Mesendoderm (in vitro differentiated cells): ENCODE measurements at places on chromosomes 12 and 14.
A peak's percentile ranks its signal among the peaks of the same experiment; 100 is the strongest.

- peak; percentile 90 for DNase-seq
Observed at GRCh38 chr14:63438065-63438757, 105.0 kb downstream of the PPP2R5E start.

DNA sequence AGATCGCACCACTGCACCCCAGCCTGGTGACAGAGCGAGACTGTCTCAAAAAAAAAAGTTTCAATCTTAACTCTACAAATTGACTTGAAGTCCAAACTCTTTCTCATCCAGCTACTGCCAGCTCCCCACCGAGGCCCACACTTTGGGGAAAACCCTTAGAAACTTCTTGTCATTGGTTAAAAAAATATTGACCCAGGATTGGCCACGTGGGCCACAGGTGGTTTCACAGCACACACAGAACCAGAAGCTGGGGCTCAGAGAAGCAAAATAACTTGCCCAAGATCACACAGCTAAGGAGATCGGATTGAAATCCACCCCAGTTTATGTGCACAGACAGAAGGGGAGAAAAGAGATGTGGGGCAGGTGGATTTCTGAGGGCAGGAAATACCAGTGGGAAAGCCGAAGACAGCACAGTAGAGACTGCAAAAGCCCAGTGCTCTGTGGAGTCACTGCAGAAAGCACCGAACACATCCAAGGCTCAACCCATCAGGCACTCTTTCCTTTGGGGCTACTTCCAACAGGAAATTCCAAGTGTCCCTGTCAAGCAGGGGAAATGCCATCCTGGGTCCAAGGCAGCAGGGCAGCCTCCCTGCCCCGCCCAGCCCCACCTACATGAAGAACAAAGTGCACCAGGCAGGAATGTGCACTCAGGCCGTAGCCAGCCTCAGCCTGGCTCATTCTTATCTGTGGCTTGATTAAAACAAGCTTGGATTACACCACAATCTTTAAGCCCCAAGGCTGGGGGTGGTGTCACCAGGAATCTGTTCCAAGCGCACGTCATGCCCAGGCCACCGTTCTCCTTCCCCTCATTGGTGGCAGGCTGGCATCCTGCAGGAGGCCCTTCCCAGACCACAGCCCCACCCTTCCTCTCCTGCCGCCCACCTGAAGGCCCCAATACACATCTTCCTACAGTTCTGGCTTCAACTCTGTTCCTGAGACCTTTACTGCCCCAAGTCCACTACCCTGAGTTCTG, 72.5 kb downstream of the ITPK1 start:
- DNase-seq: peak; percentile 68

DNA sequence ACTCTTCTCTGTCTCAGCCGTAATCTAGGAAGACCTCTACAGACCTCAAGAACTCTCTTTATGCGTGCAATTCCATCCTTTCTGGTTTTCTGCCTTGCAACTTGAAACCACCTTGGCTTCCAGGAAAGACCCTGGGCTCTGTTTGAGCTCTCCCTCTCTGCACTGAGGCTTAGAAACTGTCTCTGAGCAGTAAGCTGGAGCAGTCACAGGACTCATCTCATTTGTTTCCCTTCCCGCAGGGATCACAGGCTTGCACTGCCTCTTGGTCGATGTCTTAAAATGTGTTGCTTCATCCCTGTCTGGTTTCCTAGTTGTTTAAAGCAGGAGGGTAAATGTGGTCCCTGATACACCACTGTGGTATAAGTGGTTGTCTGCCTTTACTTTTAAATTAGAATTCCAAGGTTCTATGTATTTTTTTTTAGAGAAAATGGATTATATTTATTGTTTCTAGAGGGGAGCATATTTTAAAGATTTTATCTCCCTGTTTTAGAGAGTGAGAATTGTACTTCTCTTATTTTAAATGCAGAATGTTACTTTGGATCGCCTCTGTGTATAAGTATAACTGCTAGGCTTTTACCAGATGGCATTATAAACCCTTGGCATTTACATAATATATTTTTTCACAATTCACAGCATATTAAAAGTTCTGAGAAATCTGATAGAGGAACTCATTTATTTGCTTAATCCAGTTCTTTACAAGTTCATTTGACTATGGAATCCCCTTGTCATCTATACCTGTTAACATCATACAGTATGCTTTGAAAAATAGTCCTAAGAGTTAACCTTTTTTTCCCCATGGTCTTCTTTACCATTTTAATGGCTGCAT, 26.4 kb downstream of the EID3 start:
- DNase-seq: no peak

DNA sequence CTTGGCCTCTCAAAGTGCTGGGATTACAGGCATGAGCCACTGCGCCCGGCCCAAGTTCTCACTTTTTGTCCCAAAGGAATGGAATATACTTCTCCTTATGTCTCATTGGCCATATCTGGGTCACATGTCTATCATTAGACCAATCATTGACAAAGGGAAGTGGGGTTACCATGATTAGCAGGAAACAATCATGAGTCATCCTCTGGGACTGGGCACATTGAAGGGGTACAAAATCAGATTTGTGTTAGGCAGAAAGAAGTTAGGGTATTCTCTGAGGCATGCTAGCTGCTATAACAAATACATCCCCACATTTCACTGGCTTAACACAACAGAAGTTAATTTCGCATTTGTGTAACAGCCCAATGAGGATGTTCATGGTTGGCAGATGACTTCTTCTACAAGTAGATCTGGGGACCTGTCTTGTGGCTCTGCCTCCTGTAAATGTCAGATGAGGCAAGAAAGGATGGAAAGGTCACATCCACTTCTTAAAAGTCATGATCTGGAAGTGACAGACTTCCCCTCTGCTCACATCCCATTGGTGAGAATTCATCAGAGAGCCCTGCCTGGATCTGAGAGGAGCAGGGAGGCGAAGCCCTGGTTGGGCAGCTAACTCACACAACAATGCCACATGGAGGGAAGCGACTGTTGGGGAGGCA, 3.1 kb downstream of the CCDC63 start:
- peak; percentile 23 for DNase-seq

DNA sequence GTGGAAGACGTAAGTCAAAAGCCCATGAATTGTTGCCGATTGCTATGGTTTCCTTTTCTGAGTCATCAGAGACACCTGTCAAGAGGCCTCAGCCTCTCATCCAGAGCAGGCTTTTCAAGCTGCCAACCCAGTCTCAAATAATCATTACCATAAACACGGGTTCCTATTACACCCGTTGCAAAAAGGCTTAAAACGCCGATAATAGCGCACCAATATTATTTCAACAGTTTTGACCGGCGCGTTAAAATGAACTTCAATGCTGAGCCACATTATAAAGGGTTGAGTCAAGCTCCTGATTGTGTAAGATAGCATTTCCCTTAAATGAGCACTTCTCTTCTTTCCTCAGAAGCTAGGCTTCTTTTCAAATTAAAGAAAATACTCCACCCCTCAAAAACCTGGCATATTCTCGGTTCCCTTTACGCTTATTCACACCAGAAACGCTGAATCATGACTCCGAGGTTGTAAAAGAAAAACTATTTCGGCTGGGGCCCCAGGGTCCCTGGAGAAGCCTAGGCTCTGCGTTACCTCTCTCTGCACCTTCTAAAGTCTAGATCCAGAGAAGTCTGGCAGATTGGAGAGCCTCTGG, 1.4 kb downstream of the TMTC1 start:
- peak; percentile 51 for DNase-seq

- DNase-seq: no peak
Observed at GRCh38 chr14:103496776-103497175, 25.9 kb downstream of the CKB start.

- DNase-seq: no peak
Observed at GRCh38 chr14:23174296-23175184, 8.9 kb downstream of the SLC7A8 start.

GRCh38 chr12:115998794-115999478, 278.6 kb downstream of the MED13L start:
- no peak for DNase-seq

DNA sequence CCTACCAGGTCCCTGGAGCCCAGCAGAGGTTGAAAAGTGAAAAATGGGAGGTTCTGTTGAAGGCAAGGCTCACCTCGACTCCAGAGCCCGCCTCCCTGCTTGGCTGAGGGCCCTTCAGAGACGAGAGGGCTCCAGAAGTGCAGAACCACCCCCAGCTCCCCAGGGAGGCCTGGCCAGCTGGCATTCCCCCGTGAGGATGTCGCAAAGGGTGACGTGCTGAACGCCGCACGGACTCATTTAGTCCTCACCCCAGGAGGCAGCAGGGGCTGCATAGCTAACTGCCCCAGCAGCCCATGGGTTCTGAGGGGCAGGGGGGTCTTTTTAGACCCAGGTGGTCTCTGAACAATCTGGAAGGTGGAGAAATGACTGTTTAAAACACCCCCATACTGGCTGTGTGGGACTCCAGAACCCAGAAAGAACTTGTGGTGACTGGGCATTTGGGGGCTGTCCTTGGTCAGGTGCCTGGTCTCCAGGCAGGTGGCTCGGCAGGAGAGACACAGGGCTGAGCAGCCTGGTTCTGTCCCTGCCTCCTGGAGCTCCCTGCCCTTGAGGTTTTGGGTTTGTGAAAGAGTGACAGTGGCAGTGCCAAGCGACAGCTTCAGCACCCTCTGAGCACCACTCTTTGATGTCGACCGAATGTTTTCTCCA, 32.0 kb downstream of the ANAPC7 start:
- DNase-seq: no peak

GRCh38 chr12:47433876-47434275, 272.0 kb downstream of the RPAP3 start:
- DNase-seq: no peak
